ENCODE measurements at places on chromosomes 1 and 21.
A peak's percentile ranks its signal among the peaks of the same experiment; 100 is the strongest.

DNA sequence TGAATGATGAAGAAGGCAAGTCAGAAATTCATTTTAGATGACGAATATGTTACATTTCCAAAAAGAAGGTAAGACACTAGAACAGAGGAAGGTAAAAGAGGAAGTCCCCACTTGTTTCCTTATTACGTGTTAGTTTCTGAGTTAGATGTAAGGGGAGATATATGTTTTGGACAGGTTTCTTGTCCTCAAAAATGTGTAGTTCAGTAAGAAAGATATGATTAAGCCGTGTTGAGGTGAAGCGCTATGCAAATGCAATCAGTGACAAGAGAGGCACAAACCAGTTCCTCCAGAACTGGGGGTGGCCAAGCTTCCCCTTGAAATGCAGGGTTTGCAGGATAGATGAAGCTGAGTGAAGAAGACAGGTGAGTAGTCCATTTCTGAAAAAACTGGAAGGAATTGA is 293.3 kb upstream of the RUNX1 start:
- H3K27ac ChIP-seq, result no peak overlapping the region
- H3K27me3 ChIP-seq, result no peaks in the 10 kb centered on the region
- H3K36me3 ChIP-seq, result no peaks in the 10 kb centered on the region
- no peak for DNase-seq
- no peaks in the 10 kb centered on the region for H3K4me1 ChIP-seq

DNA sequence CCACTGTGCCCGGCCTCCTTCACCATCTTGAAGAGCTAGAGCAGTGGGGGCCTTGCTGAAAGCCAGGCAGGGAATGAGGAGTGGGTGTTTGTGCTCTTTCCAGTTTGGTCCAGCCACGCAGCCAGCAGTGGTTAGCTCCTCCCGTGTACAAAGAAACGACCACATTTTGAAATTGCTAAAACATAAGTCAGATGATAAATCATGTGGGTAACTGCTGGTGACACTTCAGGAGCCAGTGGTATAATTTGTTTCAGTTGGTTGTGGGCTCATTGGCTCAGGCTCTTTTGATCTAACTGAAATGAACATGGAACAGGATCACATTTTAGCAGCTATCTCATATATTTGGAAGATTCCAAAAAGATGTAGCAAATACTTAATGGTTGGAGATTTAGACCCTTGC is 87.6 kb downstream of the MTR start:
- DNase-seq, result no peak
- no peaks in the 10 kb centered on the region for H3K27me3 ChIP-seq
- H3K27ac ChIP-seq, result no peak overlapping the region
- no peak overlapping the region for H3K4me3 ChIP-seq
- H3K4me1 ChIP-seq, result no peaks in the 10 kb centered on the region

- H3K36me3 ChIP-seq, result peaks cover 3% of the 10 kb centered on the region
- no peak for DNase-seq
- no peak overlapping the region for H3K4me3 ChIP-seq
- peaks cover 10% of the 10 kb centered on the region for H3K4me1 ChIP-seq
- H3K27ac ChIP-seq, result no peak overlapping the region
Observed at GRCh38 chr21:45150638-45151131, 76.3 kb downstream of the ADARB1 start.

DNA sequence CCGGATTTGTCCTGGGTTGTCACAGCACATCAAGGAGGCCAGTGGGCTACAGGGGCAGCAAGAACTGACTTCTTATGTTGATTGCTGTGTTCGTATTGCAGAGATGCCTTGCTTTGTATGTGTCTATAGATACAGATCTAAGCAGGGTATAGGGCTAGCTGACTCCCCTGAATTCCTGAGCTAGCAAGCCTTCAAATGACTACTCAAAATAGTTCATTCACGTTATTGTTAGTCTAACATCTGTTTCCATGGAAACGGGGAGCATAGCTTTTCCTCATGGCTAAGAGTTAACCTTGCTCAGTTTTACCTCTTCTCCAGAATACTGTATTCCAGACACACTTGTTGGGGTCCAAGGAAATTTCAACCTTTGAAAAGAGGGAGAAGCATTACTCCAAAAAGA is 24.1 kb downstream of the TRIM45 start:
- DNase-seq, result no peak
- no peak overlapping the region for H3K4me3 ChIP-seq
- H3K4me1 ChIP-seq, result no peaks in the 10 kb centered on the region
- H3K27ac ChIP-seq, result no peak overlapping the region

DNA sequence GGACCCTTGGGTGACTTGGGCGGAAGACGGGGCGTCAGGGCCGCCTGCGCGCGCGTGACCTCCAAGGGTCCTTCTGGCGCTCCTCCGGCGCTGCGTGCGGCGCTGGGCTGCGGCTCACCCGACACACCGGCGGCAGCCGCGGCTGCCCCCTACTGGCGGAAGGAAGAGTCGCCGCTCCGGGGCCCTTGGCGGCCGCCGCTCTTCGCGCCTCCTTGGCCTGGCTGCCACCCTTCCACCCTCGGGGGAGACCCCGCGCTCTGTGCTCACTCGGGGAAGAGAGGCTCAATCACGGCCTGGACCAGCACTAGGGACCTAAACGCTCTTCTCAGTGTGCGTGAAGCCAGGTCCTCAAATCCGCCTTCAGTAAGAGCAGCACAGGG is 89.7 kb downstream of the DMRTA2 start:
- no peaks in the 10 kb centered on the region for H3K36me3 ChIP-seq
- DNase-seq, result peak; percentile 42
- no peak overlapping the region for H3K4me3 ChIP-seq

GRCh38 chr1:163258181-163258580 is 55.5 kb upstream of the RGS5 start:
- H3K27me3 ChIP-seq, result no peaks in the 10 kb centered on the region
- no peak overlapping the region for H3K4me3 ChIP-seq
- no peak for DNase-seq
- H3K36me3 ChIP-seq, result no peaks in the 10 kb centered on the region
- no peaks in the 10 kb centered on the region for H3K4me1 ChIP-seq

Data from upper lobe of left lung (tissue), 6 donors.